Activated CD4-positive, alpha-beta T cell treated with anti-CD3 and anti-CD28 coated beads for 1 hour (primary cell): ENCODE measurements at places on chromosomes 12 and 14.

GRCh38 chr12:65878540-65878939 is 54.3 kb downstream of the HMGA2 start:
- DNase-seq: no peak

GRCh38 chr12:106342397-106343213 is 14.9 kb upstream of the POLR3B start:
- no peak for DNase-seq

DNA sequence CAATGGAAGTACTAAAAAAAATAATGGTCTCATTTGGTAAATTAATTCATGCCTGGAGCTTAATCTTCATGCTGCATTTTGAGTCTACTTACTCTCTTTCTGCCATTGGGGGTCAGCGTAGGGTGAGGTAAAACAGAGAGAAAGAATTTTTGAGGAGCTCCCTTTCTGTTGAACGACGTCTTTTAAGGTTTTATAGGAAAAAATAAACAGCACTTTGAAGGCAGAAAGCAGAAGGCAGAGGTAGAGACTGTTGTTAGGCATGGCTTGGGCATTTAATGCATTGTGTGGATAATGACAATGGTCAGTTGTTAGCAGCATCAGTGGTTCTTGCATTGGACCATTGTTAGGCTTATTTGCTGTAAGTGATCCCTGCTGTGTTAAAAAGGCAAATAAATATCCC is 557.2 kb upstream of the STXBP6 start:
- no peak for DNase-seq

DNA sequence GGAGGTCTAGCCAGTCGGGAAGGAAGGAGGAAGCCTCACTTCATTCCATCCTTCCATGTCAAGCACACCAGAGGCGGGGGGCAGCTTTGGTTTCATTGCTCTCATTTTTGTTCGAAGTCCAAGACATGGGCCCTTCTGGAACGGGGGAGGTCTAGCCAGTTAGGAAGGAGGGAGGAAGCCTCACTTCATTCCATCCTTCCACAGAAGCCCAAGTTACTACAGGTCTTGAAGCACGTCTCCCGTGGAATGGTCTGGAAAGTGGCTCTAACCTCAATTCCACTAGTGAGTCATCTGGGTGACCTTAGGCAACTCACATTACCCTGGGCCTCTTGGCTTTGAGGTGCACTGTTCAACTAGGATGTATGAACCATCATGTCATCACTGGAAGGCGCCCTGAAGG is 156.3 kb downstream of the NTF3 start:
- no peak for DNase-seq

- no peak for DNase-seq
Observed at GRCh38 chr12:79451978-79452377, 238.8 kb downstream of the PAWR start.

GRCh38 chr12:100399095-100399494 is 42.2 kb downstream of the SLC17A8 start:
- no peak for DNase-seq

GRCh38 chr14:55963295-55963694 is 154.9 kb upstream of the PELI2 start:
- no peak for DNase-seq

DNA sequence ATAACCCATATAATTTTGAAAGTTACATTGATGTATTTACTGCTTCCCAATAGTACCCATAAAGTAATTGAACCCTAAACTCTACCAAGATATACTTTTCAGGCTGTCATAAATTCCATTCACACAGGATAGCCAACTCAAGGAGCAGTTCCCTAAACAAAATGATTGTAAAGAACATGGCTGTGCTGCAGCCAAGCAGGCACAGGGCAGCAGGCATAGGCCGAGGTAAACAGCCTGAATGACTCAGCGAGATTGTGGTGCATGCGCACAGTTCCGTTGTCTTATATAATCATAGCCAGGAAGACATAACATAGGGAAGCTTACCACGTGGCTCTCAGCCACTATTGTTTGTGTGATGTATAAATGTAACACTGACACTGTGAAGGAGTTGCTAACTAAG is 344.9 kb downstream of the FSCB start:
- no peak for DNase-seq

- no peak for DNase-seq
Observed at GRCh38 chr14:36773558-36773957, 111.9 kb downstream of the PAX9 start.

GRCh38 chr12:103102225-103102744 is 144.8 kb downstream of the ASCL1 start:
- DNase-seq: no peak

GRCh38 chr12:122437656-122438121 is 15.2 kb upstream of the CLIP1 start:
- no peak for DNase-seq

DNA sequence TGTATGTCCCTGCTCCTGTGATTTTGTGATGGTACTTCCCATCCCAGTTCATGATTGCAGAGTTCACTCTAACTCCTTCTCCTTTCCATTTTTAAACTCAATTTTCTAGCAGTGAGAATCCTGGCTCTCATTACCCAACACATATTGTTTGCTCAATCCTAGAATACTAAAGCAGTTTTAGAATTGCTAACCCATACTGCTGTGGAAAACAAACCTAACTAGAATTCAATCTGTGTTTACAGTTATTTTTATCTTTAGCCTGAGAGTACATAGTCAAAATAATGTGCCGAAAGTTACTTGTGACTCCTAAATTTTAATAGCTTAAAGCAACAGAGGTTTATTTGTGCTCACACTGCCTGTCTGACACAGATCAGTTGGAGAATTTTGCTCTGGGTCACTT is 508.0 kb downstream of the AACS start:
- DNase-seq: no peak

- DNase-seq: no peak
Observed at GRCh38 chr14:21256539-21257393, 12.5 kb downstream of the HNRNPC start.

GRCh38 chr14:105419195-105420091 is at the start of gene MTA1:
Gene MTA1, plus strand, starts transcription at chr14:105419827. Its CDS starts 209 bp downstream, at chr14:105420036.
- peak; percentile 22 for DNase-seq

GRCh38 chr12:242496-242895 is 20.1 kb downstream of the SLC6A13 start:
- DNase-seq: no peak
